Mesenchymal stem cell (in vitro differentiated cells and primary cell): ENCODE measurements at places on chromosomes 5 and 9.
A peak's percentile ranks its signal among the peaks of the same experiment; 100 is the strongest.

DNA sequence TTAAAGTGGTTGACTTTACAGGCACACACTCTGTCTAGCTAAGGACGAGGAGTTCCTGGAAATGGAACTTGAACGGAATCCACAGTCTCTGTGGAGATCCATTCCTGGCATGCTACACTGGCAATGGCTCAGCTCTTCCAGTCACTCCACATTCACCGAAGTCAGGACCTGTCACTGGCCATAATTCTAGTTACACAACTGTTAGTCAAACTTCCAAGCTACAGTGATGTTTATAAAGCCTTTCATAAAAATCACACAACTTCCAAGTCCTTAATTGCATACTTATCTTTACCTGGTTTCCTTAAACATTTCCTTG, 15.7 kb downstream of the CDC14B start:
- no peak for DNase-seq

DNA sequence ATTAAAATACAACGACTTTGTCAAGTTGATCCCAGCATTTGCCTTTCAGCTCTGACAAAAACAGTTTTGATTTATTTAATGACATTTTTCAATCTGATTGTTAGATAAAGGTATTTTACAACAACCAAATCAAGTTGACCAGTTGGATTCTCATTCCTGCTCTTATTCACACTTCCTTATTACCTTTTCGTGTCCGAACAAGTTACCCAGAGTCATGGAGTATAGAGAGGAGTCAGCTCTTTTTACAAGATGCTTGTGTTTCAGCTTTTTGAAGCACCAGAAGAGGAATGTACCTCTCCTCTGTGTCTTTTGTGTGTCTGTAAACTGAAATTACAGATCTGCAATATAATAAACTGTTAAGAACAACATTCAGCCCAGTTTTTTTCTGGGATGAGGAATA, 151.3 kb upstream of the TMEM161B start:
- DNase-seq: no peak

GRCh38 chr5:53671447-53671846, 111.0 kb downstream of the NDUFS4 start:
- no peak for DNase-seq

DNA sequence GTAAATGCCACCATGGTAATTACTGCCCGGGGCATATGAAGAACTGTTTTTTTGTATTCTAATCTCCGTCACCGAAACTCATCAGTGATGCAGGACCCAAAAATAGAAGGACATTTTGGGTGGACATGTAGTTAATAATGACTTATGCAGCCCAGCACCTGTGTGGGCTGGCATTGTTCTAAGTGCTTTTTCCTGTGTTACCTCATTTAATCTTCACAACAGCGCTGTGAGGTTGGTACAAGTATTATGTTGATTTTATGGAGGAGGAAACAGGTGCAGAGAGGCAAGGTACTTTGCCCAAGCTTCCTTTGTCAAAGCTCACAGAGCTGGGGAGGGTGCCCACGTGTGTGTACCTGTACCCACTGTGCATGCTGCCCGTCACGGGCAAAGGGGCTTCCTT, 58.4 kb downstream of the DAPK1 start:
- DNase-seq: no peak

DNA sequence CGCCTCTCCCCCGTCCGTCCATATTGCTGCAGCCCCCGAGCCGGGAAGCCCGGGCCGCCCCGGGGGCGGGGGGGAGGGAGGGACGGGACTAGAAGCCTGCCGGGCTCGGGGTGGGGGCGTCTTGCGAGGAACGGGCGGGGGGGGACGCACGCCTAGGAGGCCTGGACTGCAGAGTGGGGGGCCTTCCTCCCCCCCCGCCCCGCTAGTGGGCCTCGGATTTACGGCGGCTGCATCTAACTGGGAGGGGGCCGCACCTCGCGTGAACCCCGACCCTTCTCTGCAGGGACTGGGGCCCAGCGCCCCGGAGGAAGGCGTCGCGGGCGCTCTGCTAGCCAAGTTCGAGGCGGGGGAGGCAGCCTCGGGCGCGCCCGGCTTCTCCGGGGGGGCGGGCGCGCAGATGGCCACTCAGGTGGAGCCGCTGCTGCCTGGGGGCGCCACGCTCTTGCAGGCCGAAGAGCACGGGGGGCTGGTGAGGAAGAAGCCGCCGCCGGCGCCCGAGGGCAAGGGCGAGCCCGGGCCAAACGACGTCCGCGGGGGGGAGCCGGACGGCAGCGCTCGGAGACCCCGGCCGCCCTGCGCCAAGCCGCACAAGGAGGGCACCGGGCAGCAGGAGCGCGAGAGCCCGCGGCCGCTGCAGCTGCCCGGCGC, at the start of gene LARP1:
Gene LARP1, plus strand, starts transcription at position 17 of the 648 bp plus-strand sequence. Its CDS starts 381 bp downstream, at position 398.
- no peak for DNase-seq

DNA sequence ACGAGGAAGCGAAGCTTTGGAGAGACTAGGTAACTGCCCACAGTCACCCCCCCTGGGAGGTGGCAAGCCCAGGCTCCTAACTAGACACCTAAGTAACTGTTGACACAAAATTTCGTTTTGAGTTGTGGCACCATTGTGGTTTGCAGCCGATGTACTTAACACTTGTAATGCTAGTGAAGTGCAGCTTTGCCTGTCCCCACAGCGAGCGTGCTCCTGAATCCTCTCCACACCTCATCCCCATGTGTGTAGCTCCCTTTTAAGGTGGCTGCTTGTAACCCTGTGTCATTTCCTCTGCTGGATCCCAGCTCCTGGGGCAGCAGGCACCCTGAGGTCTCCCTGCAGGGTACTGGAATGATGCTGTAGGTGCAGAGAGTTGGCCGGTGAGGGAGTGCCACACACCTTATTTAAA, 114.9 kb downstream of the TRIO start:
- no peak for DNase-seq

GRCh38 chr9:131630205-131630831, 85.0 kb downstream of the PRRT1B start:
- DNase-seq: no peak

DNA sequence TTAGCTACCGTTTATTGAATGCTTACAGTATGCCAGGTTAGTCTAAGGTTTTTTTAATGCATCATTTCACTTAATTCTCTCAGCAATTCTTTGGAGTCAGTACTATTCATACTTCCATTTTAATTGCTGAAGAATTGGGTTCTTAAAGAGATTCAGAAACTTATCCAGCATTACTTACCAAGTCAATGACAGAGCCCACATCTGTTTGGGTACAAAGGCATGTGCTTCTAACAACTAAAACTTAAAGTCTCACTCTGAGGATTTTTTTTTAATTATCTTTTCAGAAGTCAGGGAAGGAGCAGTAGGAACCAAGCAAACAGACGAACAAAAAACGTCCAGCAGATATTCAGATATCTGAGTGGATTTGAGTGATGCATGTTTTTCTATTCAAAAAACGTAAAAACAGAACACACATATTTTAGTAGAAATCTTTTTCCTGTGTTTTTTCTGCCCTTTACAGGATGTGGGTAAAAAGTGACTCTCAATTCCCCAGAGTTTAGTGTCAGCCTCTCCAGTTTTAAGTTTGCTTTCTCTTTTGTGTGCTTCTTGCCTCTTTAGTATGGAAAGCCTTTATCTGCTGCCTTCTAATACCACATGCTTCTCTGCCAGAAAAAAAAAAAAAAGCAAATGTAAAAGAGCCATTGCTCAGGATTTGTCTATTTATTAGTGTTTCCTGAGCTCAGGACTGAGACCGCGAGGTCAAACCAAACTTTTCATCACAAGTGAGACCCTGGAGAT, 118.0 kb downstream of the PRKACG start:
- DNase-seq: peak; percentile 44

GRCh38 chr5:9774472-9775079, 144.4 kb upstream of the TAS2R1 start:
- DNase-seq: peak; percentile 62

DNA sequence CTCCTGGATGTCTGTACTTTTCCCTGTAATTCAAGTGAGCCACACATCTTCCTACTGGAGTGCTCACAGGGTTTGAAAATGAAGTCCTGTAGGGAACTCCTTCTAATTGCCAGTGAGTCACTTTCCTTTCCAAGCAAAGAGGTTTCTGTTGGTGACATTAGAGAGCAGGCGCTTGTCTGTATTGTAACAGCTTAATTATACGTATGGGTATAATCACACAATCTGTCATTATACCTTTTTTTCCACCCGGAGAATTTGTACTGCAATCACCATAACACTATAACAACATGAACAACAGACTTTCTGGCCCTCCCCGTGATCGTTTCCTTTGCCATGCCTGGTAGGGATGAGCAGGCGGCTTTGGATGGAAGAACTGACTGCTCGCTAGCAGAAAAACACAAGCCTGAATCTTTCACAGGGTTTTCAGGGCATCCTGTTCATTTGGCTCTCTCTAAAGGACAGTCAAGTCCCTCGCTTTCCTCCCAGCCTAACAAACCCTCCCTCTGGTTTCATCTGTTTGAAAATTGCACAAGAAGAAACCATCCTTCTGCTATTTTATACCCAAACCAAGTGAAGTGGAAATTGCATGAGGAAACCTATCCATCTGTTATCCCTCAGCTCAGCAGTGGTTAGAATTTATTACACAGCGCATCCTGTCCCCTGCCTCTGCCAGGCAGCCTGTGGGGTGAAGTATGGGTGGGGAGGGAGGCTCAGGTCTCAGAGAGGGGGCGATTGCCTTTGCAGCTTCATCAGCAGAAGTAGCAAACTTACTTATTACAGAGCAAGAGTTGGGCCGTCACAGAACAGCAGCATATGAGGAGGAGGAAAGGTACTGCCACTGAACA, 307.0 kb upstream of the TLE4 start:
- DNase-seq: peak; percentile 15

DNA sequence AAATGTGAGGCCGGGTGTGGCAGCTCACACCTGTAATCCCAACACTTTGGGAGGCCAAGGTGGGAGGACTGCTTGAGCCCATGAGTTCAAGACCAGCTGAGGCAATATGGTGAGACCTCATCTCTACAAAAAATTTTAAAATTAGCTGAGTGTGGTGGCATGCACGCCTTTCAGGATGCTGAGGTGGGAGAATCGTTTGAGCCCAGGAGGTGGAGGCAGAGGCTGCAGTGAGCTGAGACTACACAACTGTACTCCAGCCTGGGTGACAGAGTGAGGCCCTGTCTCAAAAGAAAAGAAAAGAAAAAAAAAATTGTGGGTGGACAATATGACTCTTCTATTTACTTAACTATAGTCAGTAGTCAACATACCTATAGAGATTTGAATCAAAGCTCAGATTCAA, 4.8 kb downstream of the CHD1 start:
- no peak for DNase-seq

- DNase-seq: no peak
Observed at GRCh38 chr9:29176231-29176630, 1603.0 kb upstream of the C9orf72 start.

DNA sequence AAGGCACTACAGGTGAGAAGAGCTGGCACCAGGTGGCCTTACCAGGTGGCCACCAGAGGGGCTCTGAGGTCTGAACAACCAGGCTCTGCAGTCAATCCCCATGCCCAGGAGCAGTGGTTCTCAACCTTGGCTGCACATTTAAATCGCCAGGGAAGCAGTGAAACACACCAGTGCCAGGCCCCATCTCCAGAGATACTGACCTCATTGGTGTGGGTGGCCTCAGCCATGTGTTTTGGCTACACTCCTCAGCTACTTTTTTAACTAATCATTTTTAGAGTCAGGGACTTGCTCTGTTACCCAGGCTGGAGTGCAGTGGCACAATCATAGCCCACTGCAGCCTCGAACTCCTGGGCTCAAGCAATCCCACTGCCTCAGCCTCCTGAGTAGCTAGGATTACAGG, 56.0 kb downstream of the GABBR2 start:
- DNase-seq: no peak

- no peak for DNase-seq
Observed at GRCh38 chr5:78339617-78340436, 20.6 kb upstream of the SCAMP1 start.

DNA sequence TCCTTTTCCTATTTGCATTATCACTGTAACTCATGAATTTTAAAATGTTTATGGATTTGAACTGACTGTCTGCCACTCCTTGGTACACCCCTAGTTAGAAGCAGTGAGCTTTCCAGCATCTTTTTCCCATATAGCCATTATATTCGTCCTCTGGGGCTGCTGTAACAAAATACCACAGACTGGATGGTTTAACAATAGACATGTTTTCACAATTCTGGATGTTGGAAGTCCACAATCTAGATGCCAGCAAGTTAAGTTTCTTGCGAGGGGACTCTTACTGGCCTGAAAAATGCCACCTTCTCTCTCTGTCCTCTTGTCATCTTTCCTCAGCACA, 530.0 kb downstream of the SEMA5A start:
- DNase-seq: peak; percentile 34
